ENCODE measurements at places on chromosomes 6 and 20.

GRCh38 chr20:48791666-48792071 is 36.1 kb downstream of the PREX1 start:
- DNase-seq, result no peak

DNA sequence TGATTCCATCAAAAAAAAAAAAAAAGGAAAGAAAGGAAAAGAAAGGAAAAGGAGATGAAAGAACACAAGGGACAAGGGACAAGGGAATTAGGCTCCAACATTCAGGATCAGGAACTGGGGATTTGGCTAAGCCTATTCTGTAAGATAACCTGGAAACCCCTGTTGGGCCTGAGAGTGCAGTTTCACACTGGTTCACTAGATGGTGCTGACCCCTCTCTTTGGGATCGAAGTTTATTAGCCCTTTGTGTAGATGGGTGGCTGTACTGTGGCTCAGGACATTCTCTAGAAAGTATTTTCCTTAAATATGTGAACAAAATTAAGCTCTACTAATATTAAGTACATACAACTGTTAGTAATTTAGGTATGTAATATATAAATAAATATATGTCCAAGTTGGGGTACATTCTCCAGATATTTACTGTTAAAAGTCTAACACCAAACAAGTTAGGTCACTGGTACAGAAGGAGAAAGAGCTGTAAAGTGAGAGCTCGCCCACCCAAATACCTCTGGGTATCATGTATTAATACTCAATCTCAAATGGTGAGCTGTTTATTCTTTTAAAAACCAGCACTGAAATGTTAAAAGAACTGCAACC is 6.3 kb downstream of the OR2A4 start:
- DNase-seq, result no peak

GRCh38 chr20:1860446-1860845 is 34.8 kb upstream of the SIRPA start:
- no peak for DNase-seq

DNA sequence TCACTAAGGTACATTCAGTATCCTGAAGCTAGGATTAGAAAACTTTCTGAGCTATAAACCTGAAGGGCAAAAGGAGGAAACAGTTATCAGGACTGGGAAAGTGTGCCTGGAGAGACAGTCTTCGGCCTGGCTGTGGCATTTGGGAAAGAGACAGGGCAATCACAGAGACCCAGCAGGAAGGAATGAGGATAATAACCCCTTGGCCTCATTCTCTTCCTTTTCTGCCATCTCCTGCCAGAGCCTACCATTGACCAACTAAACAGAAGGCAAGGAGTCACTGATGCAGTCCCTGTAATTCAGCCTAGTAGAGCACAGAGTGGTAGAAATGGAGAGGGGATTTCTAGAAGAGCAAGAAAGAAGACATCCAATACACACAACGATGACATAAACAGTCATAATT is 359.4 kb downstream of the HDGFL1 start:
- no peak for DNase-seq

DNA sequence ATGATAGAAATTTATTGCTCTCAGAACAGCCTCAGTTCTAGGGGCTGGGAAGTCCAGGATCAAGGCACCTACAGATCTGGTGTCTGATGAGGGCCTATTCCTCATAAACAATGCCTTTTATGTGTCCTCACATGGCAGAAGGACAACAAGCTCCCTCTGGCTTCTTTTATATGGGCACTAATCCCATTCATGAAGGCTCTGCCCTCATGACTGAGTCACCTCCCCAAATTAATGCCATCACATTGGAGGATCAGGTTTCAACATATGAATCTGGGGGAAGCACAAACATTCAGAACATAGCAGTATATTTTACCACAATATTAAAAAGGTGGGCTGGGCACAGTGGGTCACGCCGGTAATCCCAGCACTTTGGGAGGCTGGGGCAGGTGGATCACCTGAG is 58.5 kb upstream of the CCN6 start:
- DNase-seq, result no peak

GRCh38 chr6:1607516-1608221 is 2.0 kb upstream of the FOXC1 start:
- no peak for DNase-seq

DNA sequence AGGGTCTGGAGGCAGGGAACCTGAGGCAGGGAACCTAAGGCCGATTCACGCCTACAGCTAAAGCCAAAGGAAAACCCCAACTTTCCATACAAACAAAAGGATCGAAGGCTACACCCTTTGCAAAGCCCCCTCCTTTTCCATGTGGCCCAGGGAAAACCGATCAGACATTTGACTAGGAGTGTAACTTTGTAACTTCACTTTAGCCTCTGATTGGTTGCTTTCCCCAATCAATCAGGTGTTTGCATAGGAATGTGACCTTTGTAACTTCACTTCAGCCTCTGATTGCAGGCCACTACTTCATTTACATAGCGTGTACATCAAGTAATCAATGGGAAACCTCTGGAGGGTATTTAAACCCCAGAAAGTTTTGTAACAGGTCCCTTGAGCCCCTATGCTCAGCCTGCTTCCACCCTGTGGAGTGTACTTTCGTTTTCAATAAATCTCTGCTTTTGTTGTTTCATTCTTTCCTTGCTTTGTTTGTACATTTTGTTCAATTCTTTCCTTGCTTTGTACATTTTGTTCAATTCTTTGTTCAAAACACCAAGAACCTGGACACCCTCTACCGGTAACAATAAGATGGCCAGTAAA is 43.3 kb downstream of the CHD6 start:
- no peak for DNase-seq

- no peak for DNase-seq
Measured at GRCh38 chr6:15802466-15802865, 139.6 kb upstream of the DTNBP1 start.

DNA sequence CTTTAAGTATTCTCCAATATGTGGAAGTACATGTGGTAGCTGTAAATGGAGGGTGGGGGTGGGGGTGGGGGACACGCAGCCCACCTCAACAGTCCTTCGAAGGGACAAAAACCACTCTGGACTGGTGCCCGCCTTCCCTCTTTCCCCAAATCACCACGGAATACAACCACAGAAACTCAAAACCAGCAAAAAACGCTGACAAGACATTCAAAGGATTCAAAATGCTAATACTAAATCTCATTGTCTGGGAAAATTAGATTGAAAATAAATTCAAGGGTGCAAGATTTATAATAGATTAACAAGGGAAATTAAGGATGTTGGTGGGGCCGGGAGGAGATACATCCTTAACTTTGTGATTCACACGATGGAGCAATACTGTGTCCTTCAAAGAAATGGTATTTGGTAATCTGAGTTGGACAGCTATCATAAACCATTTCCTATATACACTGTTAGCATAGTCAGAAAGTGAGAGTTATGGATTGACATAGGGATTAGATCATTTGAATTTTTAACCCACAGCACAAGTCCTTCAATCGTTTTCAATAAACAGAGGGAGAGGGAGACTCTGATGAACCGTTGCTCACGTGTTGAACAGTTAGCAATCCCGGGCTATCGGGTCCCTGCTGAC is 766 bp upstream of the TBC1D22B start:
- DNase-seq, result no peak

DNA sequence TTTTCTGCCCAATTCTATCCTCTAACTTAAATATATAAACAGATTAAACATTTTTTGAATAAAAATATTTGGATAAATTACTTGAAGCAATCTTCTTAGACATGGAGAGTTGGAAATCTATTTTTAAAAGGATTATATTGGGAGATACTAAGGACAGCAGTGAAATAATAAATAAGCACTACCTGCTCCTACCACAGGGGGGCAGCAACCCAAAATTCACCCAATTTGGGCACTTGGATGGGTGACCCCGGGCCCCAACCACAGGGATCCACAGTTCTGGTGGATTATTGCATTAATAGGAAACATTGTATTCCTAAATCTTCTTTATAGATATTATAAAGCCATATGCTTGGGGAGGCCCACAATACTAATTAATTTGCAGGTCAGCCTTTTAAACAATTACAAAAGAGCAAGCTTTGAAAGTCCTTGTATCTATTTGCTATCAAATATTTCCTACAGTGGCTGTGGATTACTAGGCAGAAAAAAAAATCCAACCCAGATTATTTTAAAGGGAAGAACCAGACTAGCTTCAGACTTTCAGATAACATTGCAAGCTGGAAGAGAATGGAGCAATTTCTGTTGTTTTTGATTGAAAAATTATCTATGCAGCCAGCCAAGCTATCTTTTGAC is 66.4 kb upstream of the PDE10A start:
- DNase-seq, result no peak

GRCh38 chr6:7228662-7229375 is 84.2 kb downstream of the SSR1 start:
- no peak for DNase-seq

DNA sequence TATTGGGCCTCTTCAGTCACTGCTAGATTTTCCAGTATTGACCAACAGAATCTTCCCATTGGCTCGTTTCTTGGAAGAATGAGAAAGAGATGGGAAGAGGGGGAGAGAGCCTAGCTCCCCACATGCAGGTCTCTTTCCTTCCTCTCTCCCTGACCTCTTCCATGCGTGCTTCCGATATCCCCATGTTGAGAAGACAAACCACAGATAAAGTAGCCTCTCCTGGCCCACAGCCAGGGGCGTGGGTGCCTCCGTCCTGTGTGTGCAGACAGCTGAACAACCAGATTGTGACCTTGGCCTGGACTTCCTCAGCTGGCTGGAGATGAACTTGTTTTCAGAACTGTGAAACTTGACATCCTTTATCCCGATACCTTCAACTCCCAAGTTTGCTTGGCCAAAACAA is 71.0 kb downstream of the EDN3 start:
- DNase-seq, result no peak

GRCh38 chr20:44017905-44018258 is 103.2 kb downstream of the TOX2 start:
- no peak for DNase-seq

DNA sequence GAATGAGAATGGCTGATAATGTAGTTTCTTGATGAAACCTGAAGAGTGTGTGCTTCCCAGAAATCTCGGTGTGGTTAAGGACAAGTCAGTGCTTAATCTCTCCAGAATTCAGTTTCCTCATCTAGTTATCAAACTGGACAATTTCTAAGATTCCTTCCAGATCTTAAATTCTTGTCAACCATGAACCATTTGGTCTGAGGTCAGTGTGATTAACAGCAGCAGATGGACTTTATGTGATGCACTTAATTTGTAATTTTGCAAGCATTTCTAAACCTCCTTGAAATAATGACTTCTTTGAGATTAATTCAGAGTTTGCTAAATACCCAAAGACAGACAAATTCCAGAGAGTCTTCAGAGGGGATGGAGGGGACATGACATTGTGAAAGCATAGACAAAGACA is 160.3 kb downstream of the KIF16B start:
- no peak for DNase-seq

GRCh38 chr6:38784506-38785235 is 69.6 kb downstream of the DNAH8 start:
- DNase-seq, result no peak

DNA sequence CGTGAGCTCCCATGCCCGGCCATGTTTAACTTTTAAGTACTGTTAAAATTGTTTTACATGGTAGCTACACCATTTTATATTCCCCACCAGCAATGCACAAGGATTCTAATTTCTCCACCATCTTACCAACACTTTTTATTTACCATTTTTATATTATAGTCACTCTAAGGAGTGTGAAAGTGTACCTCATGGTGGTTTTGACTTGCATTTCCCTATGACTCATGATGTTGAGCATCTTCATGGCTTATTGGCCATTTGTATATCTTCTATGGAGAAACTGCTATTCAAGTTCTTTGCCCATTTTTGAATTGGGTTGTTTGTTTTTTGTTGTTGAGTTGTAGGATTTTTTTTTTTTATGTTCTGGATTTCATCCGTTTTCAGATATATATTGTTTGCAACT is 15.6 kb upstream of the BPHL start:
- no peak for DNase-seq

GRCh38 chr20:33667245-33667675 is 517 bp downstream of the ACTL10 start:
- DNase-seq, result peak; percentile 80

DNA sequence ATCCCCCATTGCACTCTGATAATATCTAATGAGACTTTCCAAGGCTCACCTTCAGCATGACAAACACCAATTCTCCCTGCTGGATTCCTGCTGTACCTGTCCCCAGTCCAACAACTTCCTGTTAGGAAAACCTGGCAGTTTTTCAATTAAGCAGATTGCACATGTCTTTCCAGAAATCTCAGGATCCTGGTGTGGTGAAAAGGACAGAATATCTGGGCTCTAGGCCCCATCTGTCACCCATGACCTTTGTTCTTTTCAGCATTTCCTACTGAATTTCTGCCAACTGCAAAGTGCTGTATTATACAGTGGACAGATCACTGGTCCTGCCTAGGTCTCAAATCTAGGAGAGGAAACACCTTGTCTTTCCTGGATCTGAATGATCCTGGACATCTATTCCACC is 27.7 kb upstream of the DTNBP1 start:
- DNase-seq, result no peak

- no peak for DNase-seq
Measured at GRCh38 chr20:38550274-38550673, 30.7 kb upstream of the ADIG start.

Measured in pancreas (tissue), 10 donors.